Effector CD4-positive, alpha-beta T cell (primary cell): ENCODE measurements at places on chromosomes 5 and 9.

- DNase-seq, result no peak
These were observed 47.9 kb downstream of the RAI14 start for GRCh38 chr5:34703767-34704713.

GRCh38 chr5:167479779-167480178 is 811.7 kb upstream of the WWC1 start:
- DNase-seq, result no peak

DNA sequence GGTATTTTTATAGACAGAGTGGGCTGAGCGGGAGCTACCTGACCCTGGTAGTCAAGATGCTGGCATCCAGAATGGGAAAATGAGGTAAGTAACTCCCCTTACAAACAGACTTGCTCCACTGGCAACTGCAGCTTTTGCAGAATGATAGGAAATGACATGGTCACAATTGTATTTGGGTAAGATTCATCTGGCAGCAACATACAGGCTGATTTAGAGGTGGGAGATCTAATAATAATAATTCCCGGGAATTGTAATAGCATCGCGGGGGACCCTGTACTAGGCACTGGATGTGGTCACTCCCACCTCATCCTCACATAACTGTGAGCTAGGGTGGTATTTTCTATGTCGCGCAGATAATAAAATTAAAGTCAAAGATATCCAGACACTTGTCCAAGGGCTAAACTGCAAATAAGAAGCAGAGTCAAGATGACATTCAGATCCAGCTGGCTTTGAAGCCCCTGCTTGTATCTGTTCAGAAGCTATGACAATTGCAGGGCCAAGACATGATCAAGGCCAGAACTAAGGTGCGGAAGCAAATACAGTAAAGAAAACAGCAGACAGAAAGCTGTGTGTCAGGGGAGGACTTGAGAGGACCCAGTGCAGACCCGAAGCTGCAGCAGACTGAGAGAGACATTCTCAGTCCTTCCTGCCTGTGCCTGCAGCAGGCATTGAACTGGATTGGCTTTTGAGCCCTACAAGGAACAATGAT is 507.2 kb downstream of the BNC2 start:
- DNase-seq, result no peak

GRCh38 chr5:57586649-57587048 is 104.0 kb upstream of the ACTBL2 start:
- DNase-seq, result no peak

- no peak for DNase-seq
These were observed 81.9 kb downstream of the EBF1 start for GRCh38 chr5:159017786-159018185.

DNA sequence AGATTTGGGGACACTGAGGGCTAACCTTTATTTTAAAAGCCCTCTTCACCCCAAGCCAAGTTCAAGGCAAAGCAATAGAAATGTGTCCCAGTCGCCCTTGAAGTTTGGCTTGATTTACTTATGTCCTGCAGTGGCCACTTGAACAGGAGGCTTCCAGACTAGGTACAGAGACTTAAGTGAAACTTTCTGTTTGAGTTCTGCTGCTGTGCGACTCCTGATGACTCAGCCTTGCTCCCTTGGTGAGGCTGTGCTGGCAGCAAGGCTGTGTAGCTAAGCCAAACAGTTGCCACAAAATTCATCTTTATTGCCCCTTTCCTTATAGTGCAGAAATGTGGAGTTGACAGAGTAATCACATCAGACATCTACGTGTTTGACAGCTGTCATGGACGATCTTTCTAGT is 68.8 kb upstream of the NTRK2 start:
- no peak for DNase-seq

GRCh38 chr5:143234162-143234842 is 169.2 kb downstream of the NR3C1 start:
- no peak for DNase-seq

DNA sequence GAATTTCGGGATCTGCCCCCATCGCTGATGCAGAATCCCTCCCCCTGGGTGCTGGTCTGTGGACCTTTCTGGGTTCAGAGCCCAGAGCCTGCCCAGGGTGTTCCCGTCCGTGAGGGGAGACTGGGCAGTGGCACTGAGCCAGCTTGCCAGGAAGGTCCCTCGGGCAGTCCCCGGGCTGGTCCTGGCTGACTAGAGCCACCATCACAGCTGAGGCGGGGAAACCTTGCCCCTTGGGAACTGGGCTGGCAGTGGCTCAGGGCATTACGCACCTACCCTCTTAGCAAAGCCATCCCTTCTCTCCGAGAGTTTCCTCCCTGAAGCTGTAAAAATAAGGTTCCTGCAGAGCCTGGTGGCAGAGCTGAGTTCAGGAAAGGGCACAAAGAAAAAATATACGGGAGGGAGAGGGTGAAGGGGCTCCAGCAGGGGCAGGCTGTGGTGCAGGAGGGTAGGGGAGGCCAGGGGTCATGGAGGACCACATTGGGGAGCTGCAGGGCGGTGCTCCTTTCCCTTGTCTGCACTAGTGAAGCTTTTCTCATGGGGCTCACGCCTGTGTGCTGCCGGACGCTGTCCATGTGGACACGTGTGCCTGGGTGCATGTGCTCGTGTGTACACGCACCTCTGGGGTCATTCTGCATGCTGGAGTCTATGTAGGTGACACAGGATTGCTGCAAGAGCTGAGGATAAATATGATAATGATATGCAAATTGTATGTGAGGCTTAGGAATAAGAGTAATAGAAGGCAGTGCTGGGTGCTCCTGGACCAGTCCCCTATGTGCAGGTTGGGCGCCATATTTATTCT is 118.9 kb downstream of the LHX2 start:
- DNase-seq, result no peak

- no peak for DNase-seq
These were observed 880 bp upstream of the UBAC1 start for GRCh38 chr9:135961811-135962695.

DNA sequence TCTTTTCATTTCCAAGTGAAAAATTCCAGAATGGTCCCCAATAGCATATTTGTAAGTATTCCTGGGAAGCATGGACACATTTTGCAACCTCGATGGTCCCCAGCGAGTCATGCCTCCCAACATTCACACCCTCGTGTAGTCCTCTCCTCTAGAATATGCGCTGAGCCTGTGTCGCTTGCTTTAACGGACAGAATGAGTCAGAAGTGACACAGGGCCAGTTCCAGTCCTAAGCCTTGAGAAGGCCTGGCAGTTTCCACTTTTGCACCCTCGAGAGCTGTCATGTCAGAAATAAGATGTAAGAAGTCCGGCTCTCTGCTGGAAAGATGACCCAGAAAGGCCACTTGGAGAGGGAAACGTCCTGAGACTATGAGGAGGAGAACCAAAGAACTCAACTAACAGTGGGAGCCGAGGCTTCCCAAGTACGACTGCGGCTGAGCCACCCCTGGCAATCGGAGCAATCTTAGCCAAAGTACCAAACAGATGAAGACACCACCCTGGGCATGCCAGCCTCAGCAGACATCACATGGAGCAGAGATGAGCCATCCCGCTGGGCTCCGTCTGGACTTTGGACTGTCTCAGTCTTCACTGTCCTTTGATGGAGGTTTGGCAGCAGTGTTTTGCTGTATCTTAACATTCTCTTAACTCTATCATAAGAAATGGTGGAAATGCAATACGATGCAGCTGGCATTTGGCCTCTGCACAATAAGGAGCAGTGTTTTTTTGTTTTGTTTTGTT is 42.6 kb upstream of the GFPT2 start:
- no peak for DNase-seq

- DNase-seq, result no peak
These were observed 1276.9 kb upstream of the WWC1 start for GRCh38 chr5:167014401-167015056.

GRCh38 chr9:36941441-36941840 is 92.6 kb downstream of the PAX5 start:
- no peak for DNase-seq

DNA sequence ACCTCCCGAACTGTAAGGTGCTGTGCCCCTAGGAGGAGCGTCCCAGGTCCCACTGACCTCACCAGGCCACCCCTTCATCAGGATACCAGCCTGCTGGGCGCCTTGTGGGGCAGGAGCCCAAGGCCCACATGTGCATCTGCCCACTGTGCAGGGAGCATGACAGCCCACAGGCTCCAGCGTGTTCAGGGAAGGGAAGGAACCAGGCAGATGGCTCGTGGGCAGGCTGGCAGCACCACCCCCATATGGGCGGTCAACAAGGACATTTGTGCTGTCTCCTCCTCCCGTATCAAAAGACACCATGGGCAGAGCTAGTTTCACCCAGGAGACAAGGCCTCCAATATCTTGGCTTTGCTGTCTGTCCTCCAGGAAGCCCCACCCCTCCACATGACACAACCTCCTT is 85.5 kb upstream of the PPP1R26 start:
- no peak for DNase-seq

GRCh38 chr5:6464441-6464840 is 15.8 kb downstream of the UBE2QL1 start:
- DNase-seq, result no peak

GRCh38 chr9:137851516-137852267 is 25.9 kb upstream of the CACNA1B start:
- no peak for DNase-seq

DNA sequence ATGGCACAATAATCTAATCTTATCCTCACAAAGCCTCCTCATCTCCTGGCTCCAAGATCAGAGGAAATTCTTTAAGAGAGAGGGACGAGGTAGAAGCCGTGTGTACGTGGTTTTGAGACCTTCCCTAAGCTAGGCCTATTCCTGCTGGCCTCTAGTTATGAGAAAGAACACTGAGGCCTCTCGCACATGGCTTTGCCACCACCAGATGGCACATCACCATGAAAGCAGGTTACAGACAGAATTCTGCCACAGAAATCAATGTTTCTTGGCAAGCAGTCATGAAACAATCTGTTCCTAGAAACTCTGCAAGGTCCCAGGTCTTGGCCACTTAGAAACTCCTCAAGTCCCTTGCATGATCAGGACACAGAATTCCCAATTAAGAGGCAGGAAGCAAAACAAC is 268.2 kb upstream of the TAS2R1 start:
- DNase-seq, result no peak

DNA sequence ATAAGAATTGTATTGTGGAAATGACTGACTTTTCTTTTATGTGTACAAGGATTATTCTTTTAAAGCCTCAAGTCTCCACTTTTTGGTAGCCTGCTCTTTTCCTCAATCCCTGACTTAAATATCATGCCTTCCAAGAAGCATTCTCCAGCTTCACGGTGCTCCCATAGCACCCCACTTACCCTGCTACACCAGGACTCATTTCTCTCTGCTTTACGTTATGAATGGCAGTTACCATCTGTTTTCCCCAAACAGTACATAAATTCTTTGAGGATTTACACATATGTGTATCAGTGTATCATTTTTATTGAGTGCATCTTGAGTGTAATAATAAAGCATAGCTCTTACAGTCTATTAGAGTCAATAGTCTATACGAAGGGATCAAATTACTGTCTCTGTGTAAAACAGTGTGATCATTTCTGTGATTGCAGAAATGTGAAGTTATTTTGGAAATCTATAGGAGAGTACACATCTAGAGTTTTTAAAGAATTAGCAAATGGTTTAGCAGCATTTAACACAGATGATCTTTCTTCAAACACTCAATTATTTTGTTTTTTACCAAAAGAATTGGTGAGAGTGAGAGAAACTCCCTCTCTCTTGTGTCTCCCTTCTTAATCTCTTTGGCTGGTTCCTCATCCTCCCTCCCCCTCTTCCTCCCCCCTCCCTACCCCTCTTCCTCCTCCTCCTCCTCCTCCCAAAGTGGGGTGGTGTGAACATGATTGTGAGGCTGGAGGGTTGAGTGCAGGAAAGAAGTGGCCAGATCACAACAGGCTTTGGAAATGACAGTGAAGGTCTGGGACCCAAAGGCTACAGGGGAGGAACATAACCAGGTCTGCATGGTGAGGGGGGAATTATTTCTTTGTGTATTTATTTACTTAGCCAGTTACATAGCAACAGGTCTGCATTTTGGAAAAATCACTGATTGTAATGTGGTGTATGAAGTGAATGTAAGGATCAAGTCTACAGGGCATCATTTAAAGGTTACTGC is 27.6 kb upstream of the ECM2 start:
- DNase-seq, result no peak

DNA sequence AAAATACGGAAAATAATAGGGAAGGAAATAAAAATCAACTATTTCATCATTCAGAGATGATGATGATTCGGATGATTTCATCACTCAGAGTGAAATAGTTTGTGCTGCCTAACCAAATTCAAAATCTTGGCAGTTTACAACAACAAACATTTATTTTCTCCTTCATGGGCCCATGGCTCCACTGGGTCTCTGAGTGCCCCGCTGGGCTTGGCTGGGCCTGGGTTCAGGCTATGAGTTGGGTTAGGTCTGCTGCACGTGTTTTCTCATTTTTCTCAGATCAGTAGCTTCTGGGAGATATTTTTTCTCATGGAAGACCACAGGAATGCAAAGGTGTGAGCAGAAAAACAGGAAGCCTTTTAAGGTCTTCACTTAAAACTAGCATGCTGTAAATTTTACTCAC is 24.0 kb upstream of the F2RL1 start:
- no peak for DNase-seq

GRCh38 chr5:16975950-16976624 is 40.0 kb upstream of the MYO10 start:
- DNase-seq, result no peak

DNA sequence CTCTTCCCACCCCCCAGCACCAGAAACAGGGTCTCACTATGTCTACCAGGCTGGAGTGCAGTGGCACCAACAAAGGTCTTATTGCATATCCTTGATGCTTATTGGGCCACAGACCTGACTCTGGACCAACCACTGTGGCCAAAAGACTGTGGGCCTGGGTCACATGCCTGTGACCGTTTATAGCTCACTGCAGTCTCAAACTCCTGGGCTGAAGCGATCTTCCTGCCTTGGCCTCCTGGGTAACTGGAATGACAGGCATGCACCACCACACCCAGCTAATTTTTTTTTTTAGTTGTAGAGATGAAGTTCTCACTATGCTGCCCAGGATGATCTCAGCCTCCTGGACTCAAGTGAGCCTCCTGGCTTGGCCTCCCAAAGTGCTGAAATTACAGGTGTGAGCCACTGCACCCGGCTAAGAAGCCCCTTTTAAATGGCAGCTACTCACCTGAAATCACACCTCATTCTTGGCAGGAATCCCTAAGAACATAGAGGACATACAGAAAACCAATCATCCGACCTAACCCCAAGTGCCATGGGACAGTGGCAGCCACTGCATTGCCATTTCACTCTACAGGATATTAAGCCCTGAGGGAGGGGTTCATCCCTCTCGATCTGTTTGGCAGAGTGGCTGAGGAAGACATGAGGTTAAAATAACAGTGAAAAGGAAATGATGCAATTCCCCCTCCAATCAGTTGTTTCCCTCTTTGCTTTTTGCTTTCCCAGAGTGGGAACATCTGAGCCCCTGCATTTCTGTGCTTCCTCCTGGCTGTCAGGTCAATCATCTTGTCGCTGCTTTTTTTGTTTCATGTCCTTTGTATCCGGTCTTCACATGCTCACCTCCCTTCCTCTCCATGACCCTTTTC is 74.6 kb downstream of the LRRC70 start:
- no peak for DNase-seq

GRCh38 chr5:44389090-44389822 is at the start of gene FGF10:
Gene FGF10 (minus strand): TSS chr5:44389420. CDS start chr5:44388682, 738 bp downstream.
- DNase-seq, result no peak

DNA sequence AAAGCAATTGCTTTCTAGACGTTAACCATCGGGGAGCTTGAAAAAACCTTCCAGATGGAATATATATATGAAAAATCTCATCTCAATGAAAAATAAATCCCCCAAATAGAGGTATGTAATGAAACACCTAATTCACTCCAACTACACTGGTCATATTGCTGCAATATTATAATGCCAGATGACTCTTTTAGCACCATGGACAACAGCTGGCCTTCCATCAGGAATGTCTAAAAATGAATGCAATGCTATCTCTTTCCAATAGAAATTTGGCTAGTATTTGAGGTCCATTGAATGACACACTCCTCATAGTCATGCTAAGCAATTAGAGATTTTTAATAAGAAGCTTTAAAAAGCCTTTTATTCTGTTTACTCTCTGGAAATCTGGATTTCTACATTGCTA is 340.2 kb upstream of the BRINP1 start:
- no peak for DNase-seq
